Stimulated activated CD8-positive, alpha-beta memory T cell treated with anti-CD3 and anti-CD28 coated beads, Interleukin-4, amount 100 ng/mL, for 4 hours (primary cell): ENCODE measurements at places on chromosomes 13 and 19.
A peak's percentile ranks its signal among the peaks of the same experiment; 100 is the strongest.

- no peak for DNase-seq
Measured at GRCh38 chr19:39199025-39199424, 2.3 kb downstream of the NCCRP1 start.

GRCh38 chr19:30044273-30045248 is 102.5 kb downstream of the URI1 start:
- DNase-seq: no peak

- DNase-seq: peak; percentile 47
Measured at GRCh38 chr13:46751811-46752635, 44.9 kb downstream of the ESD start.

DNA sequence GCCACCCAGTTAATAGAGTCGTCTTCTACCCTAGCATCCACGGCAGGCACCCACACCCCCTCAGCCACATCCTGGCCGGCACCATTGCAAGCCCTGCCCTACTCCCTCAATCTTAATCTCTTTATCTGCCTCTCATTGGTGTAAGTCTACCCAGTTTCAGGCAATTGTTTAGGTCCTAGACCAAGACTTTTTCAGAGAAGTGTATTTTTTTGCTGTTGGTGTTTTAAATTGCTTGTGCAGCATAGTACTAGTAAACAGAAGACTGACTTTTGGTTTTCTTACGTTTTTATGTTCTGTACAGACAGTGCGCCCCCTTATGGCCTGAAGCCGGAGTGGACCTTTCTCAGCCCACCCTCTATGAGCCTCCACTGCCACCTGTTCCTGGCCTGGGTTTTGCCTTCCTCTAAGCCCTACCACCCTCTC is 2.3 kb upstream of the LCP1 start:
- peak; percentile 60 for DNase-seq

- no peak for DNase-seq
Measured at GRCh38 chr13:110407021-110407420, 99.9 kb downstream of the COL4A2 start.

- DNase-seq: no peak
Measured at GRCh38 chr13:28392896-28393505, 101.9 kb downstream of the FLT1 start.

- DNase-seq: no peak
Measured at GRCh38 chr13:102879793-102880499, 34.1 kb downstream of the ERCC5 start.

GRCh38 chr13:22562116-22562515 is 618.7 kb upstream of the SGCG start:
- no peak for DNase-seq

- DNase-seq: no peak
Measured at GRCh38 chr19:21584537-21584936, 79.1 kb downstream of the ZNF429 start.

DNA sequence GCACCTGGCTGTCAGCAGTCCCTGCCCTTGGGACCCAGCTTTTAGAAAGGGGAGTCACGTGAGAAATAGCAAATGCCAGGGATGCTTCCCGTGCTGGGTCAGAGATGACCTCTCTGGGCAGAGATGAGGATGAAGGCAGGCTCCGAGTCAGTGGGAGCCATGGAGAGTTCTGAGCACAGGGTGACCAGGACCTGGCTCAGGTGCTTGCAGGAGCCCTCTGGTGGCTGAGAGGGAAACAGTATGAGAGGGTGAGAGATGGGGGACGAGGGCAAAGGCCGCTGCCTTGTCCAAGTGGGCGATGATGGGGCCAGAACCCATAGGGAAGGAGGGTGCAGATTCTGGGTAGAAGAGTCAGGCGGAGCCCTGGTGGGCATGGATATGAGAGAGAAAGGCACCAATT is 15.8 kb downstream of the TMED1 start:
- DNase-seq: no peak

DNA sequence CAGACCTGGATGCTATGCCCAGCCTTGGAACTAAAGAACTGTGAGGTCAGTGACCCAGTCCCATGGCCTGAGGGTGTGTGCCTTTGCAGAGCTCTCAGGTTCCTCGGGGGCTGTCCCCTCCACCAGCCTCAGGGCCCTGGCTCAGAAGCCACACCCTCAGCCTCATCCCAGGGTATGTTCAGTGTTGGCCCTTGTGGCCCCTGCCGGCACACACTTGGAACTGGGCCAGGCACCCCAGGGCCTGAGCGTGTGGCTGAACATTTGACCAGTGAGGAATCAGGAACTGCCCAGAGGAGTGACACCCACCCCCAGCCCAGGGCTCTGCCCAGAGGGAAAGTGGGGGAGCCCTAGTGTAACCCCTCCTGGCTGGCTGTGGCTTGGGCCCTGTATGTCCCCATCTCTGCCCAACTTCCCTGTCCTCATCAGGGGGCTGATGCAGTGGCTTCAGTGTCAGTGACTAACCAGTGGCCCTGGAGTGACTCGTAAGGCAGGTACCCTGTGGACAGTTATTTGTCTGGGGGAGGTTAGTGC is 10.0 kb downstream of the NKPD1 start:
- no peak for DNase-seq

GRCh38 chr13:29733147-29733611 is 117.2 kb downstream of the UBL3 start:
- no peak for DNase-seq

- DNase-seq: no peak
Measured at GRCh38 chr19:31066385-31066784, 282.9 kb downstream of the TSHZ3 start.

DNA sequence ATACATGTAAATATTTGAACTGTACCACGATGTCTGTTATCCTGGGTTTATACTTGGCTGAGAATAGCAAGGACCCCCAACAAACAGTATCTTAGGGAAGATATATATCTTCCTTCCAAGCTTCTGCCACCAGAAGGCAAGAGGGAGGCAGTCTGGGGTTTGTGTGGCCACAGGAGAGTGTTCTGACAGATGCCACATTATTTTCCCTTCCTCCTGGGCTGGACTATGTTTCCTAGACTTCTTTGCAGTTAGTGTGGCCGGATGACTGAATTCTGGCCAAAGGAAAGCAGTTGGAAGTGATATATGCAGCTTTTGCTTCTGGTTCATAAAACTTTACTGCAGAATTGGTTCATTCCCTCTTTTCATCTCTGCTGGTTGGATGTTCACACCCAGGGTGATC is 39.9 kb upstream of the TMTC4 start:
- no peak for DNase-seq

DNA sequence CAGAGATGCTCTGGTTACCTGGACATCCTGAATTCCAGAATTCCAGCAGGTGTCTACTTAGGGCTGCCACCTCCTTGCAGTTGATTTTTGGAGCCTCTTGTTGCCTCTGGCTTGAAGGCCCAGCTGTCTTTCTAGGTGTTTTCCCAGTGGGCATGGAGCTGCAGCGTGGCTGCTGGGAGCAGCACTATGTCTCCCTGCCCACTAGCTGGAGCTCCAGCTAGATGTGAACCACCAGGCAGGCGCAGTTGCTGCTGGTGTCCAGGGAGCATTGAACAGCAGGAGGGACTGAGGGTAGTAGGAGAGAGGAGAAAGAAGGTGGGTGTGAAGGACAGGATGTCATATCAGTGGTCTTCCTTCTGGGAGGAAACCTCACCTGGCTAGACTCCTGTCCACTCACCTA is 9.9 kb upstream of the SELENOW start:
- no peak for DNase-seq

GRCh38 chr13:53015971-53016370 is 12.6 kb upstream of the OLFM4 start:
- DNase-seq: no peak

DNA sequence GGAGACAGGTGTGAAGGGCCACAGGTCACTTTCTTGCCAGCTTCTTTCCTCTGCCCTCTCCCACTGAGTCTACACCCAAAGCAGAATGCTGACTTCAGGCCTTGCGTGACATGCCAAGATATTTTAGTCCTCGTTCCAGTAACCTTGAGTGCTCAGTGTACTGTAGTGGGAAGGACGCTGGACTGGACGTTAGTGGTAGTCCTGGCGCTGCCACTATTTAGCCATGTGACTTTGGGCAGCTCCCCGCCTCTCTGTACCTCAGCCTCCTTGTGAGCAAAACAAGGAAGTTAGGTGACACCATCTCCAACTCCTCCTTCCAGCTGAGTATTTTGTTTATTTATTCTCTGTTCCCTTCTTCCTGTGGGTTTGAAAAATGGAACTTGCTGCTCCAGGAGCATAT is 86.1 kb downstream of the FRY start:
- no peak for DNase-seq

GRCh38 chr19:42199440-42200115 is 17.9 kb downstream of the DEDD2 start:
- DNase-seq: no peak
